ENCODE measurements at places on chromosomes 12 and 14.
A peak's percentile ranks its signal among the peaks of the same experiment; 100 is the strongest.

DNA sequence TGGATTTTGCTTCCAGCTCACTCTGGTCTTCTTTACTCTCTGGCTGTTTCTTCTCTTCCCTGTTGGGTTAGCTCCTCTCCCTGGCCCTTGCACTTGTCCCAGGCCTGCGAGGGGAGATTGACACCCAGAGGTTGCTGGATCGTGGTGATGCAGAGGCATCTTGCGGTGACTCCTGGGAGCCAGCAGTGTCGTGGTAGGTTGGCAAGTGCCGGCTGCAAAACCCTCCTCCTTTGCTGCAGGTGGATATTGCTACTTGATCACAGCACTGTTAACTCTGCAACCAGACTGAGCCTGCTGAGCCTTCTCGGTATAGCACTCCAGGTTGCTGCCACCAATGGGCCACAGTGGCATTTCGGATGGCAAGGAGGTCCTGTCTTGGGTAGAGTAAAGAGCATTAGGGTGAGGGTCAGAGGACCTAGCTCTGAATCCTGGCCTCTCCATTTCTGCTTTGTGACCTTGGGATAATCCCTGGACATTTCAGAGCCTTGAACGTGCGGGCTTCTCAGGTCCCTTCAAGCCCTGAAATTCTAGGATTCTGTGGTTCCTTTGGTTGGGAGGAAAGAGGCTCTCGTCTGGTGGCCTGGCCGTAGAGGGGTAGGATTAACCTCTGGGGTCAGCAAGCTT is 87.4 kb downstream of the TSPAN9 start:
- no peak for DNase-seq

- DNase-seq = no peak
Observed at GRCh38 chr12:132397934-132398385, 68.6 kb upstream of the GALNT9 start.

- DNase-seq = no peak
Observed at GRCh38 chr12:98127854-98128253, 387.5 kb upstream of the TMPO start.

- DNase-seq = no peak
Observed at GRCh38 chr14:106185837-106186233, 659.5 kb downstream of the TMEM121 start.

GRCh38 chr12:116642683-116643082 is 83.5 kb downstream of the MAP1LC3B2 start:
- no peak for DNase-seq

DNA sequence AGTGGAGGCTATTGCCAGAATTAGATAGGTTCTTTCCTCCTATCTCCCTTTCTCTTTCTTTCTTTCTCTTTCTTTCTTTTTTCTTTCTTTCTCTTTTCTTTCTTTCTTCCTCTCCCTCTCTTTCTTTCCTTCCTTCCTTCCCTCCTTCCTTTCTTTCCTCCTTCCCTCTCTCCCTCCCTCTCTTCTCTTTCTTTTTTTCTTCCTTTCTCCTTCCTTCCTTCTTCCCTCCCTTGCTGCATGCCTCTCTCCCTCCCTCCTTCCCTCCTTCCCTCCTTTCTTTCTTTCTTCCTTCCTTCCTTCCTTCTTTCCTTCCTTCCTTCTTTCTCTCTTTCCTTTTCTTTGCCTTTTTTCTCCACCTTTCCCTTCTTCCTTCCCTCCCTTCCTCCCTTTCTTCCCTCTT is 16.4 kb upstream of the MDGA2 start:
- no peak for DNase-seq

DNA sequence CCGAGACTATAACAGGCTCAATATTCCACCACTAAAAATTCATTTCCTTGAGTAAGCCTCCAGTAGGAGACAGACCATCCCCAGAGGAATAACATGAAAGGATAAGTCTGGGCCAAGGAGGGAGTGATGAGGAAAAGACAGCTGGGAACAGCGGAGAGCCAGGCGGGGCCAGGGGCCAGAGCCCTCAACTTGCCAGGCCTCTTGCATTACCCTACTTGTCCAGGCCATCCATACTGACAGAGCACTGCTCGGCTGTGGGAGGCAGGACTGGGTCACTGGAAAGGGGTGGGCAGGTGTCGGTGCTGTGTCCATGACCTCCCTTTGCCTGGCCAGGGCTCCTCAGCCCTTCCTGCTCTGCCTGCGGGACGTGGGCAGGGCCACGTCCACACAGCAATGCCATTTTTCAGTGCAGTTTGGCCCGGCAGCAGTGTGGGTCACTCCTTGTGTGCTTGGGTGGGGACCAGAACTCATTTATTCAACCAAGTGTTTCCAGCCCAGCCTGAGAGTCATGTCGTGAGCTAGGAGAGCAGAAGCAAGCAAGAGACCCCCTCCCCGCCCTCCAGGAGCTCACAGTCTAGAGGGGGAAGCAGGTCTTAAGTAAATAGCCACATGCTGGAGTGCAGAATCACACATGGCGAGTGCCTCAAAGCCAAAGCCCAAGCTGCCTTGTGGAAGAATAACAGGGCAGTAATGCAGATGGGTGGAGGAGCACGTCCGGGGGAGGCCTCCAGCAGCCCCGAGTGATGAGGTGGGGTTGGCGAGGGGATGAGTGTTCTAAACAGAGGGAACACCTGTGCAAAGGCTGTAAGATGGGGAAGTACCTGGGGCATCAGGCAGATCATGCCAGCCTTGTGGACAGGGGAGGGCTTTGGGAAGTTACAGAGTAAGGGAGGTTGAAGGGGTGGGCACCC is 8.9 kb upstream of the FAIM2 start:
- no peak for DNase-seq

GRCh38 chr12:72267974-72268373 is 4.2 kb upstream of the TRHDE start:
- DNase-seq = no peak

DNA sequence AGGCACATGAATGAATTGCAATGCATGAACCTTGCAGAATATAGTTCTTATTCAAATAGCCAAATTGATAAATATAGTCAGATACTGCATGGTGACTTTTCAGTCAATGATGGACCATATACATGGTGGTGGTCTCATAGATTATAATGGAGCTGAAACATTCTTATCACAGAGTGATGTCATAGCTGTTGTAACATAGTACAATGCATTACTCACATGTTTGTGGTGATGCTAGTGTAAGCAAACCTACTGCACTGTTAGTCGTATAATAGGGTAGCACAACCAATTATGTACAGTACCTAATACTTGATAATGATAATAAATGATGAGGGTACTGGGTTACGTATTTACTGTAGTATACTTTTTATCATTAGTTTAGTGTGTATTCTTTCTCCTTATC is 280.3 kb downstream of the BCAT1 start:
- no peak for DNase-seq

GRCh38 chr12:76614364-76614763 is 54.8 kb upstream of the OSBPL8 start:
- DNase-seq = no peak

DNA sequence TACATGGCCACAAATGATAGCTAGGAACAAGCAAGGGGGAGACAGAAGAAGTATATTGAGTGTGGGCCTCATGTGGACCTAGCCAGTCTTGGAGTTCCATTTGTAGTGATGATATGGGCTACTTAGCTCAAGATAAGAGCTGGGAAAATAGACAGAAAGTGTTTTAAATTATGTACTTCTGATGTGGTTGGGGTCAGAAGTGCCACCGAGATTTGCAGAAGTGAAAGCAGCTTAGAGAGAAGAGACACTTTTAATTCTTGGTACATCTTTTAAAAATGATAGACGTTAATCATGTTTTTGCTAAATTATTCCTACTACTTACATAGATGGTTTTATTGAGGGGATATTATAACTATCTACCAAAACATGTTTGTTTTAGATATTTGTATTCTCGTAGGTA is 198.3 kb upstream of the PDZRN4 start:
- no peak for DNase-seq

- DNase-seq = no peak
Observed at GRCh38 chr12:26971963-26972362, 33.7 kb downstream of the FGFR1OP2 start.

DNA sequence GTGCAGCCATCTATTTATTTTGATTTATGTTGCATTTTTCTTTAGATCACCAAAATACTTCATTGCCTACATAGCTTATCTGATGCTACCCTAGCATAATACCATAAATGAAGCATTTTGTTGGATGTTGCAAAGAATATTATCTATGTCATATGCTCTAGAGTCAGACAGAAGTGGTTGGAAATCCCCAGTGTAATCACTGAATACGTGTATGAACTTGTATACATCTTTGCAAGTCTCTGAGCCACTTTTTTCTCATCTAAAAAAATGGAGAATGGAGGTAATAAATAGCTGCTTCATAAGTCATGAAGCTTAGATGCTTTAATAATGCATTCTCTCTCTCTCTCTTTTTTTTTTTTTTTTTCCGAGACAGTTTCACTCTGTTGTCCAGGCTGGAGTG is 18.5 kb downstream of the EVL start:
- no peak for DNase-seq

GRCh38 chr12:123250471-123251383 is 17.5 kb downstream of the MTRFR start:
- DNase-seq = no peak

DNA sequence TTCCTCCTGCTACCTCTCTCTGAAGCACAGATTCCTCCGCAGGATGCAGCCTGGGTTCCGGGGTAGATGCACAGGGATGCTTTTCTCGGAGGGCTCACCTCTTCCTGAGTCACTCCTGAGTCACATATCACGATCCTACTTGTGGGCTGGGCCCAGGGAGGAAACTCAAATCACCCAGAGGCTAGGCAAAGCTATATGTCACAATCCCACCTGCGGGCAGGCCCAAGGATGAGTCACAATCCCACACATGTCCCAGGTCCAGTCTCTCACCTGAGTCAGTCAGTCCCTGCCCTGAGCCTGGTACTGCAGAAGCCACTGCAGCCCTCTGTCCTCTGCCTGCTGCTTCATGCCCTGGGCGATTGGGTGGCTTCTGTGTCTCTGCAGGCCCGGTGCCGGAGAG is 149.0 kb upstream of the GSC start:
- no peak for DNase-seq

DNA sequence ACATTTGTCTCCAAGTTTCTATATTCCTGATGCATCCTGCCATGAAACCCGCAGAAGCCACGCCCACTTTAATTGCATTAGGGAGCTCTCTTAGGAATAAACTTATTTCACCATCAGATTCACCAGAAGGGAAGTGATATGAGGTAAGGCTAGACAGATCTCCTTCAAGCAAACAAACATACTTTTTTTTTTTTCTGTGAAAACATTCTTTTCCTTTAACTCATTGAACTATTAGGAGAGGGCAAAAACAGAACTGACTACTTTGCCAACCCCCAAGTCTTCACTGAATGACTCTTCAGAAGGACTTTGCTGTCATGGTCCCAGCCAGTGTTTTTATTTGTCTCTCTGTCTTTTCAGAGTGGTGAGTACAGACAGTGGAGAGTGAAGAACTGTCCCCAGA is 48.4 kb downstream of the GTF2A1 start:
- DNase-seq = no peak

DNA sequence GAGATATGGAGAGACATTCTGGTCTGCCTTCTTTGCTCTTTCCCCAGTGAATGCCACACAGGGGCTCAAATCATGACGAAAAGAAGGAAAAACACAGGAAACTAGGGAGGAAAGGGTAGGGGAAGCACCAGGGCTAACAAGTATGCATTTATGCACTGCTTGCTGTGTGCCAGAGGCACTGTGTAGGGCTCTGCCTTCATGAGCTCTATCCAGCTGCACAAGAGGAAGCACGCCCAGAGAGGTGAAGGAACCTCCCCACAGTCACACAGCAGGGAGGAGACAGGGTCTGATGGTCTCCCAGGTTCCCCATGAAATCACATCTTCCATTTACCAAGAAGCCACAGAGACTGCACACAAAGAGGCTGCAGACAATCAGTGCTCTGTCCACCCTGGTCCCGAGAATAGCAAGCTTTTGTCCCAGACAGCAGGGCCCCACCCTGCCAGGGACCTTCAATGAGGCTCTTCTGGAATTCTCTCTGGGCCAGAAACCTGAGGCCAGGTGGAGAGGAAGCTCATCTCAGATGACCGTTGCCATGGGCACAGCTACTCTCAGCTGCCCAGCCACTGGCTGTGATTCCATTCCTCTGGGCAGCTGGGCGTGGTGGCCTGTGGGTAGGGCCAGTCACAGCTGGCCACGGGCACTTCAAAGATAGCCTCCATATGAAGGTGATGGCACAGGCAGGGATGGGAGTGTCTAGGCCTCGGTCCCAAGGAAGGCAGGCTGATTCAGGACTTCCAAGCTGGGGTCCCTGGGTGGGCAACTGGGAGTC is 7.3 kb upstream of the TRPV4 start:
- no peak for DNase-seq

- DNase-seq = no peak
Observed at GRCh38 chr14:31457665-31458659, 656 bp upstream of the DTD2 start.

GRCh38 chr12:64983771-64984278 is 137.3 kb downstream of the WIF1 start:
- no peak for DNase-seq

DNA sequence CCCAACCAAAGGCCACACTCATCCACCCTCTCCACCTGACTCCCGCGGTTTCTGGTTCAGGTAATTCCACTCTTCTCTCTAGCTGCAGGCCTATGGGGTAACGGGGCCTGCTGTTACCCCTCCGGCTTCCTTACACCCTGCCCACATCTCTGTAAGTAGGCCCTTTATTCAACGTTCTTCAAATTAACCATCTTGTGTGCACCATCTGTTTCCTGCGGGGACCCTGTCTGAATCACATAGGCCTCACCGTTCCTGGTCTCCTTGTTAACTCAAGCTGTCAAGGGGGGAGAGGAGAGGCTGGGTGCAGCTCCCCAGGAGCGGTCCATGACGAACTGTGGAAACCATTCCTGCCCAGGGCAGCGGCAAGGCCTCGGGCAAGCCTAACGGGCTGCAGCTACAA is 9.3 kb upstream of the DLK1 start:
- no peak for DNase-seq

DNA sequence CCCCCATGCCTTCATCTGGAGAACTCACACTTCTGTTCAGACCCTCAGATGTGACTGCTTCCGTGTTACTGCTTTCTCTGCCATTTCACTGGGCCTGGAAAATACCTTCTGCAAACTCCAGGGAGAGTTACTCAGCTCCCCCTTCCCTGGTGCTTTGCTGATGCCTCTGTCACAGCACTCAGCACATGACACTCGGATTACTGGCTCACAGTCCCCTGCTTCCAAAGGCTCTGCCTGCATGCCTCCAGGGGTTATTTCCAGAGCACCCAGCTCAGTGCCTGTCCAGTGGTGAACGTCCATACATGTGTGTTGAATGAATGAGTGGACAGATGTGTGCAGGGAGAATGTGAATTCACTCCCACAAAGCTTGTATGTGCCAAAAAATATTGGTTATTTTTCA is 237.2 kb upstream of the FKBP4 start:
- no peak for DNase-seq

DNA sequence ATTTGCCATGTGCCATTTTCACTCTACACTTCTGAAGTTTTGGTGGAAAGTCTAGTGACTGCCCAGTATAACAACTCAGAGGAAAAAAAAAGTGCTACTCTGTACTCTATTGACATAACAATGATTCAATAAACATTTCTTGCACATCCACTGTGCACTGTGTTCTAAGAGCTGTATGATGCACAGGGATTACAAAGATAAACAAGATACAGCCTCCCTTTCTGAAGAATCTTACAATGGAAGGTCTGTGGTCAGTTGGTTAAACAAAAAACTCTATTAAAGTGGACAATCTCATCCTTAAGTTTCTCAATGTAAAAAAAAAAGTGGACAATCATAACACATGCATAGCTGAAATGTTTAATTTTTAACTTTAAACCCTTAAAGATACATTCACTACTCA is 105.7 kb upstream of the RASSF8 start:
- no peak for DNase-seq

- no peak for DNase-seq
Observed at GRCh38 chr12:93031028-93031427, 101.9 kb upstream of the EEA1 start.

- peak; percentile 45 for DNase-seq
Observed at GRCh38 chr12:64670919-64671639, 60.8 kb downstream of the RASSF3 start.
